ENCODE measurements at places on chromosomes 12 and 14.

GRCh38 chr12:12505544-12506495 is 56.8 kb downstream of the DUSP16 start:
- no peak for DNase-seq

GRCh38 chr12:120628919-120629318 is 11.5 kb upstream of the CABP1 start:
- no peak for DNase-seq

DNA sequence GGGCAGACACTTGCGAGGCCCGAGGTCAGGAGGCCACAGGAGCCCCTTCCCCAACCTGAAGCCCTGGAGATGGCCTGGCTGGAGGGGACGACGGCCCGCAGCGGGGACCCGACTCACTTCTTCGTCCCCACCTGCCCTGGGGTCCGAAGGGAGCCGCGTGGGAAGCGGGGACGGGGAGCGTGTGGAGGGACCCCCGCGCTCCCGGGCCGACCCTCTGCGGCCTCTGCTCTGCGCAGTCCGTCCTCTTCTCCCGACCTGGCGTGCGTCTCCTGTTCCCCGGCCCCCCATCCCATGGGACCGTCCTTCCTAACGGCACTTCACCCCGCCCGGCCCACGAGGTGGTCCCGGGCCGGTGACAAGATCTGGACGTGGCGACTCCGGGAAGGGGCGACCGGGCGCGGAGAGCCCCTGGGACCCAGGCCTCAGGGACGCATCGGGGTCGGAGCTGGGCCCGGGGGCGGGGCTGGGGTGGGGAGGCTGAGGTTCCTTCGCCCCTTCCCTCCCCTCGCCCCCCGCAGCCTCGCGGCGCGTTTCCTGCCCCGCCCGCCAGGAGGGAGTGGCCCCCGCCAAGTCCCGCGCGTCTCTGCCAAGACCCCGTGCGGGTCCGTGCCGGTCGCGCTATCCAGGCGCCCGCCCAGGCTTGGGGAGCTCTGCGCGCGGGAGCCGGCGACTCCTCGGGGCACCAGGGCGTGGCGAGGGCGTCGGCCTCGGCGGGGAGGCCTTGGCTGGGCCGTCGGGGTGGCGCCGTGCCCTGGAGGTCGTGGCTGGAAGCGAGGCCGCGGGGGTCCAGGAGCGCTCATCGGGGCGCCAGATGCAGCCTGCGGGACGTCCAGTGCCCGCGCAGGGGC is 97.1 kb downstream of the TNFAIP2 start:
- DNase-seq: no peak

- no peak for DNase-seq
Measured at GRCh38 chr12:102669056-102669455, 188.7 kb upstream of the IGF1 start.

GRCh38 chr12:106173442-106173841 is 34.7 kb upstream of the NUAK1 start:
- no peak for DNase-seq

DNA sequence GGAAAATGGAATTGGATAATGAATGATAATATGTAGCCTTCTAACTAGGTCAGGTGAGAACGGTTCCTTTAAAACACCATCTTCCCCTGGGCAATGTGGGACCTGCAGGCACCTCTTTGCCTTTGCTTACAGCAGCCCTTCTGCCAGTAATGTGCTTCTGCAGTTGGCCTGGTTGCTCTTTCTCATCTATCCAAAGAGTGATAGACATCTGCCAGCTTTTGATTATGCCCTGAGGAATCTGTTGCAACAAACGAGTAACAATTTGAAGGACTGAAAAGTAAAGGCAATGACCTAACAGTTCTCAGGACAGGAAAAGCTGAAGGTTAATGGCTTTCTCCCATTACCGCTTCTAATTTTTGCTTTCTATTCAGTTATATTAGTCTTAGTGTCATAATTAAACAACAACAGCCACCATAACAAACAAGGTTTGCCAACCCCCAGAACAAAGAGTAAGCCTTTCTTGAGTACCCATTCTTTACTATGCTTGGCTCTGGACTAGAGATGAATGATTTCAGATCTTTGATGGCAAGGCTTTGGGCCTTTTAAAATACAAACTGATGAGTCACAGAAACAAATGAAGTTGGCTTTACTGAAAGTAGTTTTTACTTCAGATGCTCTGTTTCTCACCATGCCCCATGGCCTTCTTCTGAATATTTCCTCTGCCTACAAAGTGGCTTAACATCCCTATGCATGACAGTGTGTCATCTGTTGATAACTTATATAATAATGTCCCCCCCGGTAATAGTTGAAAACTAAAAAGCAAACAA is 76.1 kb upstream of the KRR1 start:
- DNase-seq: no peak

GRCh38 chr12:112170376-112170775 is 45.0 kb downstream of the TRAFD1 start:
- no peak for DNase-seq

- no peak for DNase-seq
Measured at GRCh38 chr14:96189281-96189711, 15.3 kb upstream of the BDKRB2 start.

GRCh38 chr12:2046957-2047356 is 5.8 kb upstream of the CACNA1C start:
- no peak for DNase-seq

- no peak for DNase-seq
Measured at GRCh38 chr12:95116773-95117172, 43.4 kb upstream of the NR2C1 start.

GRCh38 chr12:130873825-130874224 is 2.0 kb downstream of the RAN start:
- no peak for DNase-seq

DNA sequence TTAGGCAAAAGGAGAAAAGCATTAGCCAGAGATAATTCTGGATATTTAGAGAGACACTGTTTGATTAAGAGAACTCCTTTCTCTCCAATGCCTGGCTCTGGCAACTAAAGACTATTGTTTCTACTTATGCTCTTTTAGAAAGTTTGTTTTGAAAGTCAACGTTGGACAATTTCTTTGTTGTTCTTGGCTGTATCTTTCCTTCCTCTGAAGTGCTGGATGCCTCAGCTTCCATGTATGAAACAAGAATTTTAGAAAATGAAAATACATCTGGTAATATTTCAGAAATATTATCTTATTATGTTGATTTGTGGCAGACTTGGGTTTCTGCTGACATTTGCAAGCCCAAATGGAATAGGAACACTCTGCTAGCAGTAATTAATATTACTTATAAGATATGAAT is 382.6 kb downstream of the SNAPC1 start:
- DNase-seq: no peak

GRCh38 chr12:131176926-131177325 is 223.2 kb downstream of the ADGRD1 start:
- no peak for DNase-seq

- DNase-seq: no peak
Measured at GRCh38 chr12:104748790-104749189, 209.3 kb downstream of the SLC41A2 start.

DNA sequence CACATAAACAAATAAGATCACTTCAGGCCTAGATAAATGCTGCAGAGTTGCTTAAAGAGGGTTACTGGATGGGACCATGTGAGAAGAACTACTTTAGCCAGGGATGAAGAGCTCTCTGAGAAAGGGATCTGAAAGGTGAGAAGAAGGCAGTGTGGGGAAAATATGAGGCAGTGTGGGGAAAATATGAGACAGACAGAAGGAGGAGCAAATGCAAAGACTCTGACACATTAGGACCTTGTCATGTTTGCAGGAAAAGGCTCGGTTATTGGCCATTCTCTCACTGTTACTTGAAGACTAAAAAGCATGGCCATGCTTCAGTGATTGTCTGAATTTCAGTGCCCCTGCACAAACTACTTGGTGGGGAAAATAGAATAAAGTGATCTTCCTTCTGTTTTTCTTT is 22.7 kb upstream of the TRIM9 start:
- DNase-seq: no peak

- DNase-seq: no peak
Measured at GRCh38 chr14:31297112-31297511, 89.5 kb upstream of the HECTD1 start.

GRCh38 chr12:131112021-131112420 is 158.3 kb downstream of the ADGRD1 start:
- DNase-seq: no peak

- DNase-seq: no peak
Measured at GRCh38 chr14:86013641-86014040, 483.7 kb downstream of the FLRT2 start.

DNA sequence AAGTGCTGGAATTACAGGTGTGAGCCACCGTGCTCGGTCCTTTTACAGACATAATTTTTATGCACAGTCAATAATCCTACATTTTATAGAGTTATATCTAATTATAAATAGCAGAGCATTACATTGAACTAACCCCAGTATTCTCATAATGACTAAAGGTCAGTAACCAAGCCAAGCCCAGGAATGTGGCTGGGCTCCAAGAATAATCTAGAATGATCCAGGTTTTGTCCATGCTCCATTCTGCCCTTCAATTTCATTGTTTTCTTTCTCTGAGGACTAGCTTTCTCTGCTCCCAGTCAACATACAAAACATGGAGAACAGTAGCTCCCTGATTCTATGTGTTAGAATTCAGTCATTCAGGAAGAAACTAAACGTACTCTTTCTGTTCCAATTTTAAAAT is 92.1 kb upstream of the KRR1 start:
- DNase-seq: no peak

DNA sequence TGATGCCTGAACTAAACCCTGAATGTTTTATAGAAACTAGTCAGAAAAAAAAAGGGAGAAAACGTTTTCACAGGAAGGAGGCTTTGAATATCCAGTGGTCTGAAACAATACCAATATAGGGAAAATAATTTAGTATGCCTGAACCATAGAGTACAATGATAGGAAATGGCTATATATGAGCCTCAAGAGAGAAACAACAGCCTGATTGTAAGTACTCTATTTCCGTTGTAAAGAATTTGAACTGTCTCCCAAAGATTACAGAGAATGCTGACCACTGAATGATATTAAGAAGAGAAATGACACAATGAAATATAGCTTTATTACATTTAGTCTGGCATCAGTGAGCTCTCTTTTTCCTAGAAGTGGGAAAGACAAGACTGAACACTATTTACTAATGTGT is 5.5 kb upstream of the GABARAPL1 start:
- no peak for DNase-seq

GRCh38 chr14:87000081-87000480 is 992.9 kb downstream of the GALC start:
- DNase-seq: no peak

- DNase-seq: no peak
Measured at GRCh38 chr12:95802482-95803270, 12.1 kb upstream of the NTN4 start.

- DNase-seq: no peak
Measured at GRCh38 chr12:129325566-129325965, 472.3 kb downstream of the GLT1D1 start.

- no peak for DNase-seq
Measured at GRCh38 chr14:67580336-67581171, 19.5 kb downstream of the PIGH start.

GRCh38 chr12:121580959-121581685 is at the start of gene KDM2B:
KDM2B (minus strand) TSS chr12:121581023; CDS start chr12:121580911, 112 bp downstream.
- no peak for DNase-seq

- DNase-seq: no peak
Measured at GRCh38 chr12:94636462-94637085, 13.8 kb downstream of the TMCC3 start.

DNA sequence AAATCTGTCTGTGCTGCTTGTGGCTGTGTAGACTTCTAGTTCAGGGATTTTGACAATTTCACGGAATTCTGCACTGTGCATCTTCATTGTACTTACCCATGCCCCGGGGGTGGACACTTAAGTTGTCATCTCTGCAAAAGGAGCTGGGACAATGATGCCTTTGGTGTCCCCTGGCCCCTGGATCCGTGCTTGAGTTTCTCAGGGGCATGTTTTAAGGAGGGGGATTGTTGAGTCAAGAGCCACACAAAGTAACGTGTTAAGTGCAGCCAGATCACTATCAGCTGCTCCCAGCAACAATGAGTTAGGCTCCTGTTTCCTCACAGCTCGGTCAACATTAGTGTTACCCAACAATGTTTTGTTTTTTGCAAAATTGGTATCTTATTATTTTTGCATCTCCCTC is 305.0 kb upstream of the DIO3 start:
- no peak for DNase-seq

DNA sequence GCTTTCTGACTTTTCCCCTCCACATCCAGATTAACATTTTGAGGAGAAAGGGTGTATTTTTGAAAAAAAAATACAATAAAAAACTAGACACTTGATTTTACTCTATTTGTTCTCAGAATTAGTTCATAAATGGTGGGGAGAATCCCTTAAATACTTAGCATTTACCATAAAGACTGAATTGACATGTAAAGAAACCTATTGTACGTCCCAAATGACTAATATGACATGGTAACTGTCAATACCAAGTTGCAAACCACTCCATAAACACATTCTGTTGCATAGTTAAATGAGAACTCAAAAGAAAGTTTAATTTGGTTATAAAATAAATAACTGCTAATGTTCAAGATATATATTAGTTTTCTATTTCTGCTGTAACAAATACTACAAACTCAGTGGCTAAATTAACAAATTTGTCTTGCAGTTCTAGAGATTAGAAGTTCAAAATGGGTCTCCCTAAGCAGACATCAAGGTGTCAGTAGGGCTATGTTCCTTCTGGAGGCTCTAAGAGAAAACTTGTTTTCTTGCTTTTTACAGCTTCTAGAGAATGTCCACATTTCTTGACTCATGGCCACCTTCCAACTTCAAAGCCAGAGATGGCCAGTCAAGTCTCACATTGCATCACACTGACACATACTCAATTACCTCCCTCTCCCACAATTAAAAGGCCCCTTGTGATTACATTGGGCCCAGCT is 16.0 kb downstream of the NELL2 start:
- no peak for DNase-seq

DNA sequence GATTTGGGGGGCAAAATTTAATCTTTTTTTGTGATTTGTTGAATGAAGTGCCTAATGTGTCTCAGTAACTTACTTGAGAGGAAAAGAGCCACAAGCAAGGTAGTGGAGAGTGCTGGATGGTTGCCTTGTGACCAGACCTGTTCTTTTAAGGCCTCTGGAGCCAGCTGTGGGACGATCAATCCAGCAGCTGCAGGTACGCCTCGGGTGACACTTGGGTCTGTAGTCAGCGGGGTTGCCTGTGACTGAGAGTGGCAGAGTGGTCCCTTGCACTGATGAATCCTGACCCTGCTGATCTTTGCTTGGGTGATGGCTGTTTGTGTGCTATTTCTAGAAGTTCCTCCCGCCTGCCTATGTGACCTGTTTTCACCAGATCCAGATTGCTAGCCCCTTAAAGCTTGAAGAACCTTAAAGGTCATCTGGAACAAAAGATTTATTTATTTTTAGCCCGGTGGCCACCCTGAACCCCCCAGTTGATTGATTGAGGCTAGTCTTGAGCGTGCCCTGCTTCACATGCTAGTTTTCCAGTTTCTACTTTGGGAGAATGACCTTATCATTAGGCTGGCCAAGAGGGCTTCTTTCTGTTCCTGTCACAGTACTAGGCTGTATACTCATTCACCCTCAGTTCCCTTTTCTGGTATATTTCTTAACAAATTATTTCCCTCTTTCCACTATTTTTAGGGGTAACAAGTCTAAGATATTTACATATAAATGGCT is 23.2 kb downstream of the PRKCH start:
- no peak for DNase-seq

- no peak for DNase-seq
Measured at GRCh38 chr12:115337693-115338543, 653.9 kb upstream of the TBX3 start.

All from COR-L47 (cell line).